T-helper 2 cell (primary cell): ENCODE measurements at places on chromosomes 7 and 10.

DNA sequence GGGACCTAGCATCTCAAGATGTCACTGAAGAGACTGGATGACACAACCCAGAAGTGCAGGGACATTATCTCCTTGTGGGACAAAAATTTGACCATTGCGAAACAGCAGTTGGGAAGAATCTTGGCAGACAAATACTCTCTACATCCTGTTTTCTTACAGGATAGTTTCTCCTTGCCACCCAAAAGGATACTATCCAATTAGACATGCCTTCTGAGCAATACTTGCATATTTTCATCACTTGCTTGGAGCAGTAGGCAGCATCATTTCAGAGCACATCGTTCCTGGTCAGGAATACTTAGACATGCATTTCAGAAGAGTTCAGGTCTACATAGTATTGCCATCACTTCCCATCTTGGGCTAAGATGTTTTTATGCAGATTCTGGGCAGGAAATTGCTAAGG, 56.8 kb downstream of the FAS start:
- DNase-seq = no peak

- no peak for DNase-seq
Measured at GRCh38 chr7:5711409-5711808, 70.1 kb downstream of the RNF216 start.

GRCh38 chr10:26714415-26715136, 17.1 kb downstream of the PDSS1 start:
- DNase-seq = no peak

- DNase-seq = no peak
Measured at GRCh38 chr10:13973742-13974141, 357.0 kb downstream of the FRMD4A start.

DNA sequence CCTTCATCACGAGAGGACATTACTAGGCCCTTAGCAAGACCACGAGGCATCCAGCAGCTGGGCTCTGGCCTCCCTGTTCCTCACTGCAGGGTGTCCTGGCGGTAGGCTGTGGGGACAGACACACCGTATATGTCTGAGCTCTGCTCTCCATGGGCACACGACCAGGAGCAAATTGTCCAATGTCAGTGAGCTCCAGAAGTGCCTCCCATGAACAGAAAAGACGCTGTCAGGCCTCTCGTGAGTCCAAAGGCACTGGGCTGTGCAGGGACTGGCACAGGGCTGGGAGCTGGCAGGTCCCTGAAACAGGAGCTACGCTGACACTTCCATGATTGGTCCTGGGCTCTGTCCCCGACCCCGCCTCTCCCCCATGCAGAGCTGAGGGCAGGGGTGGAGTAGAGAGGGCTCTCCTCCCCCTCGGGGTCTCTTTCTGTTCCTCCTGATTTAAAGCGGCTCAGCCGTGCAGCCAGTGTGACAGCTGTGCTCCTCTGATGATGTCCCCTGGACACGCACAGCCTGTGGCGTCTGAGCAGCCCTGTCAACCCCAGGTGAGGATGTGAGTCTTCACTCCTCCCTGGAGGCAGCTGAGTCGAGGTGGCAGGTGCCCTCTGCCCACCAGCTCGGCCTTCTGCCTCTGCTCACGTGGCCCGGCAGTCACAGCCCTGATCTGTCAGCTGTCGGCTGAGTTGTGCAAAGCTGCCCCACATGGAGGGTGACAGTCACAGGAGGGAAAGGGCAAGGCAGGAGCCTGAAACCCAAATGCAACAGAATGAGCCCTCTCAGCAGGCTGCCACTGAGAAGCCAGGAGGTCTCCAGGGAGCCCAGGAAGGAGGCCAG, 13.0 kb downstream of the ANTXRL start:
- DNase-seq = no peak

- no peak for DNase-seq
Measured at GRCh38 chr10:132595854-132596253, 58.3 kb downstream of the INPP5A start.

GRCh38 chr10:67790534-67791408, 47.2 kb downstream of the DNAJC12 start:
- no peak for DNase-seq

- DNase-seq = no peak
Measured at GRCh38 chr7:2084331-2084730, 148.4 kb downstream of the MAD1L1 start.

DNA sequence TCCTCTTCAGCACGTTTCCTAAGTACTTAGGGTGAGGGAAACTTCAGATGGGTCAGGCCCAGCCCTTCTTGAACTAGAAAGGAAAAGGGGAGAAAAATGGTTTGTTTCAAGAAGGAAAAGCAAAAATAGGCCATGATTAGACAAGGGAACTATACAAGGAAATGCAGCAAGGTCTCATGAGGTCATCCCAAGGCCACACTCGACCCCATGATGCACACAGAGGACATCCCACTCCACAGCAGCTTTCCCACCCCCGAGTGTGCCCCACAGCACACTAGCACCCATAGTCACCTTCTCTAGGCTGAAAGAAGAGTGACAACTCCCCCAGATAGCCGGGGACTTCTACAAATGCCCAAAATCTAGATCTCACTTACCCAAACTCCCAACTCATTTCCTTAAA, 173.4 kb downstream of the FAM107B start:
- no peak for DNase-seq

- no peak for DNase-seq
Measured at GRCh38 chr7:117672453-117672852, 192.6 kb downstream of the CFTR start.

DNA sequence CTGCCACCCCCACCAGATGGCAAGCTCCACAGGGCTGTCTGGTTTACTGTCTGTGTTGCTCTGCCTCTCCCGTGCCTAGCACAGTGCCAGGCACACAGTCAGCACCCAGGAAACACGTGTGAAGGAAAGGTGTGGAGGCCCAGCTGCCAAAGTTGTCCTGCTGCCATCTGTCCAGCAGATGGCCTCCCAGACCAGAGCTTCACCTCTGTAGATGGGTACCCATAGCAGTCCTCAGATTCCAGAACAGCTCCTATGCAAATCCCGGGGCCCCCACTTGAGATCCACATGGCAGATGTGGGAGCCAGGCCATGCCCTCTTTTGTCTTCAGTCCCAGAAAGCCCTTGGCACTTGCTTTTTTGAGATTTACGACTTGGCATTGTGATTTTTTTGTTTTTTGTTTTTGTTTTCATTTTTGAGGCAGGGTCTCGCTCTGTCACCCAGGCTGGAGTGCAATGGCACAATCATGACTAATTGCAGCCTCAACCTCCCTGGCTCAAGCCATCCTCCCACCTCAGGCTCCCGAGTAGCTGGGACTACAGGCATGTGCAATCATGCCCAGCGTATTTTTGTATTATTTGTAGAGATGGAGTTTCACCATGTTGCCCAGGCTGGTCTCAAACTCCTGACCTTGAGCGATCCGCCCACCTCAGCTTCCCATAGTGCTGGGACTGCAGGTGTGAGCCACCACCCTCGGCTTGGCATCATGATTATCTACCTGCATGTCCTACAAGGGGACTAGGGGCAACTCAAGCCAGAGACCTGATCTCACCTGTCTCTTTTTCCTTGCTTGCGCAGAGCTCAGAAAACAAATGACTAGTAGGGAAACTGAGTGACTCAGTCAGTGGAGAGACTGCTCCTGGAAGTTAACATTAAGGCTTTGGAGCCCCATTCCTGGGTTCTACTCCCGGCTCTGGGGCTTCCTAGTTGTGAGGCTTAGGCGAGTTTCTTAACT, 16.9 kb upstream of the PALD1 start:
- no peak for DNase-seq

GRCh38 chr10:69096045-69096444, 8.1 kb downstream of the SRGN start:
- DNase-seq = no peak

DNA sequence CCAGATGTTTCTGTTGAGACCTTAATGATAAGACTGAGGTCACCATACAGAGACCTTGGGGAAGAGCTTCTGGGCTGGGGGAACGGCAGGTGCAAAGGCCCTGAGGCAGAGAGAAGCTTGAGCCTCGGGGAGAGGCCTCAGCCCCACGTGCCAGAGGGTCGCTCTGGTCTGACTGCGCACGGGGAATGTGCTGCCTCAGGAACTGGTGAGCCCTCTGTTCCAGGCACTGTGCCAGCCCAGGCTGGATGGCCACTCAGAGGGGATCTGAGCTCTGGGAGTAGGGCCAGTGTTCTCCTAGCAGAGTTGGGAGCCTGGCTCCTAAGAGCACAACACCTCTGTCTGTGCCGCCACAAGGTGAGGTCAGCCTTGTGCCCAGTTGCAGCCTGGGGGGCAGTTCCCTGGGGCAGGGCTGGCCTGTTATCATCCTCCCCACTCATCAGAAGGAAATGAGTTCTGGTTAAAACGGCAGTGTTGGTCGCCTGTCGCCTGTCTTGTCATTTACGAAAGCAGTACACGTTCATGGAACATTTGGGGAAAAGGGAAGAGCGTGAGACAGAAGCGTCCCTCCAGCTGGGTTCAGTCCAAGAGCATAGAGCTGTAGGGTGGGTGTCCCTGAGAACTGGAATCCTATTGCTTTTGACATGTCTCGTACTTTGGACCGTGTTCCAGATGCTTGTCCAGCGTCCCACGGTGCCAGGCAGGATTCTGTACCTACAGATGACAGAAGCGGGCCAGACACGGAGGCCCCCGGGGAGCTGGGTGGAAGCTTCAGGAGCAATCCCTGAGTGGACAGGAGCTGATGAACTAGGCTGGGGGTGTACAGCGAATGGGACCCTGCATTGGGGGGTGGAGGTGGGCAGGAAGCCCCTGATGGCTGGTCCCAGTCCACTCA, 4.3 kb downstream of the TTYH3 start:
- no peak for DNase-seq

GRCh38 chr7:45072131-45073030, 16.4 kb downstream of the NACAD start:
- DNase-seq = no peak

DNA sequence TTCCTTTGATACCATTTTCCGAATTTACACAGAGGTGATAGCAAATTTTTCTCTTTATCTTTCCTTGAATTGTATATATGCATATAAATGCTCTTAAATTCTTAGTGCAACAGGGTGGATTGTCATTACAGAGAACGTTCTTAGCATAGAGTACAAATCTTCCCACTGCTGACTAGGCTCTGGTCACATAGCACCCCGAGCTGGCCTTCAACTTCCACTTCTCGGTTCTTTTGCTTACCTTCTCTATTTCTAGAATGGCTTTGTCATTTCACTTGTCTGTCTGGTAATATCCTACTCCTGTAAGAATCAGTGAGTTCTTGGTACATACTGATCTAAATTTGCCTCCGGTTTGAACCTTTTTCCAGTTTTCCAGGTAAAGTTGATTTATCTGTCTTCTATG, 13.4 kb downstream of the ADIRF start:
- no peak for DNase-seq

GRCh38 chr10:91140995-91141549, 79.4 kb upstream of the PCGF5 start:
- DNase-seq = no peak

- DNase-seq = no peak
Measured at GRCh38 chr7:45506059-45506458, 68.1 kb upstream of the ADCY1 start.

GRCh38 chr7:25664593-25664992, 436.3 kb upstream of the NPVF start:
- DNase-seq = no peak

- DNase-seq = no peak
Measured at GRCh38 chr10:48456361-48456804, 148.5 kb downstream of the ARHGAP22 start.

- no peak for DNase-seq
Measured at GRCh38 chr7:151494298-151495284, 25.1 kb downstream of the RHEB start.

DNA sequence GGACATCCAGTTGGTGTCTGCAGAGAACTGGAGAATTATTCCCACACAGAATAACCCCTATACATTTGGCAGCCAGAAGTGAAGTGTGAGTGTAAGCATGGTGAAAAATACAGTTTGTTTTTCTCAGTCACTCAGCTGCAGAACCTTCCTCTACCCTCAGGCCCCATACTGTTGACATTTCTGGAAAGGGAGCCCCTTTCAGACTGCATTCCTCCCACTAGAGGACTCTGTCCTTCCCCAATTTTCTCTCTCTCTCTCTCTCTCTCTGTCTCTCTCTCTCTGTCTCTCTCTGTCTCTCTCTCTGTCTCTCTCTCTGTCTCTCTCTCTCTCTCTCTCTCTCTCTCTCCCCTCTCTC, 86.8 kb upstream of the STEAP1B start:
- DNase-seq = no peak

DNA sequence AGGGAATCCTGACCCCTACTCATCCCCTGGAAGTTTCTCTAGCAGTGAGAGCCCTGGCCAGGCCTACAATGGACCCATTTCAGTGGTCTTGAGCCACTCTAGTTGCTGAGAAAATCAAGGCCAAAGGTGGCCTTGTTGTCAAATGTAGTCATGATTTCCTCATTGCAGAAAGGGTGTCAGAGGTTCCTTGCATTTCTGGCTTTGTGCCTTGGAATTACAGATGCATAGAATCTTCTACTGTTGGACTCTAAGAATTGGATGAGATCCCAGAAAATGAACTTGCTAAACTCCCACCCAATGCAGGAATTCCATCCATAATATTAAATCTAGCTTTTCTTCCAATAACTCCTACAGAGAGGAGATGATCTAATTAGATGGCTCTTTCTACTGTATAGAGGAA, 12.2 kb downstream of the CPA2 start:
- DNase-seq = no peak

- DNase-seq = no peak
Measured at GRCh38 chr10:32155075-32155516, 98.9 kb upstream of the KIF5B start.

- DNase-seq = no peak
Measured at GRCh38 chr10:36808625-36809362, 316.6 kb upstream of the ANKRD30A start.

- DNase-seq = no peak
Measured at GRCh38 chr10:34853357-34853756, 38.3 kb upstream of the PARD3 start.

DNA sequence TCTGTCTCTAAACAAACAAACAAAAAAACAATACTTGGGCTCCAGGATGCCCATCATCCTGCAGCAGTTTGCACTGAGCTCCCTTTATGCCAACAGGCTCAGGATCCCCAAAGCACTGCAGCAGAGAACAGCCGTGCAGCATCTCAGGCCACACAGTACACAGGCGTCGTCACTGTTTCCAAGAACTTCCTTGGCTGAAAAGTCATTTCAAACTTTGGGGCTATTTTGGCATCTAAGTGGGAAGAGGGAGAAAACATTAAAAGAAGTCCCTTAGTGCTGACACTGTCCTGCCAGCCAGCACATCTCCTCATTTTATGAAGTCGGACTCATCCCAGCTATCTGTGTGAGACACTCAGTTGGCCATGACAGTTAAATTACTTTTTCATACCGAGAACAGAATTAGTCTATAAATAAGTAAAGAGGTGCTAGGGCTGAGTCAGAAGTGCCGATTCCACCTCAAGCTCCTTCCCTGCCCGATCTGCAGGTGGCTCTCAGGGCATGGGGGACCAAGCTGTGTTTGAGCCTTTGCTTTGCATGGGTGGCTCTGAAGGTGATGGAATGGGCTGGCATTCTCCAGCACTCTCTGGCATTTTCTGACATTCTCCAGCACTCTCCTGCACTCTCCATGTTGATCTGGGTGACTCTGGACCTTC, 68.5 kb downstream of the PTPRN2 start:
- DNase-seq = no peak
